OCI-LY7 (cell line): ENCODE measurements at places on chromosomes 11 and 22.
A peak's percentile ranks its signal among the peaks of the same experiment; 100 is the strongest.

GRCh38 chr22:42887523-42888507 is 30.7 kb upstream of the ARFGAP3 start:
- DNase-seq: no peak

GRCh38 chr11:61071208-61071681 is 31.0 kb upstream of the CD5 start:
- peak; percentile 72 for DNase-seq

DNA sequence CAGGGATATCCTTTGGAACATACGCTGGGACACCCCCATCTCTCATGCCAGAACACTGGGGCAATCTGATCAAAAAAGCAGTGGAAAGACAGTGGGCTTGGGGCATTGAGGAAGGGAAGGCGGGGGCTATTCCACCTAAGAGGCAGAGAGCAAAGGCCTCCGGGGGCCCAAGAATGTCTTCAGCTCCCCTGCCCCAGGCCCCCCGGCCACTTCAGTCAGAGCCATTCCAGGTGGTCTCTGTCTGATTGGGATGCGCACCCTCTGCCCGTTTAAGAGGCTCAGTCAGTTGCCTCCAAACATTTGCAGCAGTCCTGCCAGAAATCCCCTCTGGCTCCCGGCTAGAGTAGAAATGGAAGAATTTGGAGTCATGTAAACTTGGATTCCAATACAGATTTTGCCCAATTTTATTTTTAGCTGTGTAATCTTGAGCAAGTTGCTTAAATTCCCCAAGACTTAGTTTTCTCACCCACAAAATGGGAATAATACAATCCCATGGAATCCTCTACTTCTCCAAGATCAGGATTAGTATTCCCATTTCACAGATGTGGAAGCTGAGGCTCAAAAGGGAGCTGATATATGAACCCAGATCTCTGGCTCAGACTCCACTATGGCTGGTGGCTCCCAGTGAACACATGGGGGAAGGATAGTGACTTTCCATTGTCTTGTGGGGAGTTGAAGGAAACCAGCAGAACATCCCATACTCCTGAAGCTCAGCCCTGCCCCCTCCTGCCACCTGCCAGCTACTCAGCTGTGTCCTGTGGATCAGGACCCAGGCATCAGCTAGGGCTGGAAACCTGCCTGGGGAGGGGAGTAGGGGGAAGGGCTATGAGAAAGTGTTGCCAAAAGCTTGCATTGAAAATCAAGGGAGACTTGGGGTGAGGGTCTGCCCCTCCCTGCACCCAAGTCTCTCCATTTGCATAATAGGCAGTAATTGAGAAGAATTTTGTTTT is 6.1 kb upstream of the WNT11 start:
- DNase-seq: no peak

DNA sequence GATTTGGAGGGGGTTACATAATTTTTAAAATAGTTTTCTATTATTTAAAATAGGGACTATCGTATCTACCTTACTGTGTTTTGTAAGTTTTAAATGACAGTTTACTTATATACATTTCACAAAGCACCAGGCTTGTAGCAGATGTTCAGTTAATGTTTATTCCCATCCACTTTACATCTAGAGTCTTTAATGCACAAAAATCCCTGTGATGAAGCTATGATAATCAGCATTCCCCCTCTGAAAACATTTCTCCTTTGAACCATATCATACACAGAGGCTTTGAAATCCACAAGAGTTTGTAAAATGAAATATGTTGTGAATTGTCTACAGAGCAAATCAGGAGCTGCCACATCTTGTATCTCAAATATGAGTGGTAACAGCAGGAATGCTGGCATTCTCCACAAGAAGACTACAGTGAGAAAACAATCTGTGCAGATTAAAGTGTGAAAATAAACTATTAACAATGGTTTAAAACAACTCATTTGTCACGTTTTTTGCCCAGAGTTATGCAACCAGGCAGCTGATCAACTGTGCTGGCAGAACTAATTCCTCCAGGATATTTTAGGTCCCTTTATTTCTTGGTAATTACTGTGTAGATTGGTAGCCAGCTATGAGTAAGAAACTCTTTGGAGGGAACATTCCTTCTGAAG is 699.1 kb upstream of the ARHGAP42 start:
- DNase-seq: no peak

DNA sequence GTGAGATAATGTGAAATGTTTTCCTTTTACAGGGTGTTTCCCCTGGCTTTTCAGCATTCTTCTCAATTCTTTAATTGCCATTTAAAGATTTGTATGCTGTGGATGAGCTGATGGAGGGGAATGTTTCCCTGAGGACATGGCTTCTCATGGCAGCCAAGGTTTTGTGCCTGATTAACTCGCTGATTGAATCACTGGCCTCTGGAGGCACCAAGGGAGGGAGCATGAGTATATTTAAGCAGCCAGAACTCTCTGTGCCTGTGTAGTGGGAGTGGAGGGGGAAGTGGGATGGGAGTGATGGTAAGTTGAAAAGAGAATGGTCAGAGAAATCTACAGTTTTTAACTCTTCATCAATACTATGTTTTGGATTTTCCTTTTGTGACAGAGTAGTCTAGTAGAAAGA is 88.7 kb downstream of the STIM1 start:
- no peak for DNase-seq

DNA sequence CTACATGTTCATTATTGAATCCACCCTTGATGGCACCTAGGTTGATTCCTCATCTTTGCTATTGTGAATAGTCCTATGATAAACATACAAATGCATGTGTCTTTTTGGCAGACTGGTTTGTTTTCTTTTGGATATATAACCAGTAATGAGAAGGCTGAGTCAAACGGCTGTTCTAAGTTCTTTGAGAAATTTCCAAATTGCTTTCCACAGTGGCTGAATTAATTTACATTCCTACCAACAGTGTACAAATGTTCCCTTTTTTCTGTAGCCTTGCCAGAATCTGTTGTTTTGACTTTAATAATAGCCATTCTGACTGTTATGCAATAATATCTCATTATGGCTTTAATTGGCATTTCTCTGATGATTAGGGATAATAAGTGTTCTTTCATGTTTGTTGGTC is 184.9 kb downstream of the CASP12 start:
- no peak for DNase-seq

- no peak for DNase-seq
These were observed 41.4 kb upstream of the CREB3L1 start for GRCh38 chr11:46235777-46236688.

- no peak for DNase-seq
These were observed 4.3 kb downstream of the ARHGEF12 start for GRCh38 chr11:120340529-120340928.

GRCh38 chr11:78078218-78079167 is 1.2 kb downstream of the NDUFC2 start:
- peak; percentile 8 for DNase-seq

GRCh38 chr11:42049650-42050049 is 590.2 kb upstream of the LRRC4C start:
- DNase-seq: no peak

DNA sequence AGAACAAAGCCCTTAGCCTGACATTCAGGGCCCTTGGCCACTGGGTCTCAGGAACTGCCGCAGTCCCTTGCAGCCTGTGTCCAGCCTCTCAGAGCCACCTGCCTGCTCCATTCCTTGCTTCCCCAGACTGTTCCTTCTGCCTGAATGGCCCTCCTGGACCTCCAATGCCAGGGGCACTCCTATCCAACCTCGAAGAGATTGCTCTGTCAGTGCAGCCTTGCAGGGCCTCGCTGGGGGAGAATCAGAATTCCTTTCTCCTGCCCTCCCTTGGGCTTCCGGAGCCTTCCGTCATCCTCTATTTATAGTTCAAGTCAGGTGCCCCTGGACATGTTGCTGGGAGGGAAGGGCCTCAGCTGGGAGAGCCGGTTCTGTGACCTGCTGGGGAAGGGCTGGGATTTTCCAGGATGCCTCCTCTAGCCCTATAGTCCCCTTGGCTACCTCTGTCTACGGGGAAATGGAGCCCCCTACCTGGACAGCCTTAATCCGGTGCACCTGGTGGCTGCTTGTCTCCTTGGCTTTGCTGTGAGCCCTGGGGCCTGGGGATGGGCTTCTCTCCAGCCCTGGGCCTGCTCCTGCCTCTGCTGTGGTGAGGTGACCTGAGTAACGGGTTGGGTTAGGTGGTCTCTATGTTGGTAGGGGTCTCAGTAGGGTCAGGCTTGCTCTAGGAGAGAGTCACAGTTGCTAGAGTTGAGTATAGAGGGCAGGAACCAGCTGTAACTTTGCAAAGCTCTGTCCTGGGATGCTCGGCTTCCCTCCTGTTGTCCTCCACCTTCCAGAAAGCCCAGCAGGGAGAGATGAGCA is 45.9 kb upstream of the SYT7 start:
- no peak for DNase-seq

DNA sequence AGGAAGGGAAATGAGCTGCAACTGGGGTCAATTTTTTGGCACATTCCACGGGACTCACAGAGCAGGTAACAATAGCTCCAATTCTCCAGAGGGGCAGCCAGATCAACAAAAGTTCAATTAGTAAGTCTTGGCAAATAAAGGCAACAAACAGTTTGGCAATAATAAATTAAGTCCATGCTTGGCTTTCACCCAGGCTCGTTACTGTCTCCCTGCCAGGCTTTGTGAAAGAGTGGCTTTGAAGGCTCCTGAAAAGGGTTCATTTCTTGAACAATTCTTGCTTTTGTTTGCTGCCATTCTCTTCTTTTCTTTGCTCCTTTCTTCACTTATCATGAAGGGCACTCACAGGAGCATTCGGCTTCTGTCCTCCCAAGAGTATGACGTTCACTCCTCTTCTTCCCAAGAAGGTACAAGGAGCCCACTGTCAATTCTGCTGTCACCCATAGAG is 123.3 kb downstream of the APIP start:
- no peak for DNase-seq

DNA sequence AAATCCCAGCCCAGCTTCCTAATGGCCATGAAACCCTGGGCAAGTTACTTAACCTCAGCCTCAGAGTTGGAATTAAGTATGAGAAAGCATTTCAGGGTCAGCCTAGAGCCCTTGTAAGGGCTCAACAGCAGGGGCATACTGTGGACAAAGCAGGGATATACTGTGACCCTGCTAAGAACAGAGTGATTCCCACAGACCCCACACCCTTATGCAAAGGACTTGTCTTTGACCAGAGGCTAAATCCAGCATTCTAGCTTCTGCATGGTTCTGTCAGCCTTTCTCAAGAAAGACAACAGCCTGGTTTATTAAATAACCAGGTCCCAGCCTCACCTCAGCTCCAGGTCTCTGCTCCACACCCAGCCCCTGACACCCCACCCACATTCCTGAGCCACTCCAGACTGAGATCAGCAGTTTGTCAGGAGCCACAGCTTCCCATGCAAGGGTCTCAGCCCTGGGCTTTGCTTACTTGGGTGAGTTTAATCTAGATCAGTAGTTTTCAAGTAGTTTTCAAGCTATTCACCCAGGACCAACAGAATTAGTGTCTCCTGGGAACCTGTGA is 69.2 kb downstream of the GALNT18 start:
- no peak for DNase-seq

DNA sequence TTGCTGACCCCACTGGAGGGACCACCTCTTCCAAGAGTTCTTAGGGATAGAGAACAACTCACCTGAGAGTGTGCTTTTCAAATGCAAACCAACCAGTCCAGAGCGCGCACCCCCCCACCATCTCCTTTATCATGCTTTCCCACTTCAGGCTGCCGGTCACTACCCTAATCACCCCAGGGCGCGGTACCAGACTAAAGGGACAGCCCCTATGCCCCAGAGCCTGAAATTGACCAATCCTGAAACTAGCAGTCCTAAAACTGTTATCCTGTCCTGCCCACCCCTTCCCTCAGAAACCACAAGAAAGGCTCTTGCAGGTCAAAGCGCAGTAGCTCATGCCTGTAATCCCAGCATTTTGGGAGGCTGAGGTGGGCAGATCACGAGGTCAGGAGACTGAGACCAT is 37.0 kb downstream of the NEAT1 start:
- DNase-seq: no peak

DNA sequence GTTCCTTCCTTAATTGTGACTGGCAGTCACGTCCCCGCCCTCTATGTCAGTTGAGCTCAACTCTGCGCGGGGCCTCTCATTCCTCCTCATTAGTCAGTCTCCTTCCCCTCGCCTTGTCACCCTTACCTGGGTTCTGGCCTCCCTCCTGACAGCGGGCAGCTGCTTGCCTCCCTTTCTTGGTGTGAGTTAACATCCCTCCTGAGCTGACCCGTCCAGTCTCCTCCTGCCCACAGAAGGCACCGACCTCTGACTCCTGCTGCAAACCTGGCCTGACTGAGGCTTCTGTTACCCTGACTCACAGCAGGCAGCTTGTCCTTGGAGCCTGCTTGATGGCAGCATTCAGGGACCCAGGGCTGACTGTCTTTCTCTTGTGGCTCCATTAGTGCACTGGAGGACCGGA is 45.2 kb downstream of the GRIK4 start:
- no peak for DNase-seq

GRCh38 chr11:88523386-88524071 is 186.0 kb upstream of the CTSC start:
- no peak for DNase-seq

DNA sequence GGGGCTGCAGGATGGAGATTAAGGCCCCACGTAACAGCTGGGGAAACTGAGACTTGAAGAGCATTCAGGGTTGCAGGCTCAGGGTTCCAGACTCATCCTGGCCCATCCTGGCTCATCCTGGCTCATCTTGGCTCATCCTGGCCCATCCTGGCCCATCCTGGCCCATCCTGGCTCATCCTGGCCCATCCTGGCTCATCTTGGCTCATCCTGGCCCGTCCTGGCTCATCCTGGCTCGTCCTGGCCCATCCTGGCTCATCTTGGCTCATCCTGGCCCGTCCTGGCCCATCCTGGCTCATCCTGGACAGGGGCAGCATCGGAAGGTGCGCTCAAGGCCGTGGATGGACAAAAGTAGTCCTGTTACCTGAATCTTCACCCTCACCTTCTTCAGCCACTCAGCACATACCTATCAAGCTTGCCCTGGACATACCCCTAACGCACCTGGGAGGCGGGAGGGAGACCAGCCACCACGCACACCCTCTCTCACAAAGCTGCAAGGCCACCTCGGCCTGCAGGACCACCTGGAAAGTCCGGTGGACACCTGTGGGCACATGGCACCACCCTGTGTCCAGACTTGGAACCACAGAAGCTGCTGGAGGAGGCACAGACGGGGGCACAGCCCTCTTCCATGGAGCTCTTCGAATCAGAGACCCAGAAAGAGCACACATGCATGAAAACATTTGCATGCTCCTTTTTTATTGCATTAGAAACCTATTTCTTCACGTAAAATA is 20.3 kb upstream of the NLRP6 start:
- DNase-seq: peak; percentile 59

GRCh38 chr11:16863389-16863788 is 124.9 kb downstream of the C11orf58 start:
- DNase-seq: no peak

DNA sequence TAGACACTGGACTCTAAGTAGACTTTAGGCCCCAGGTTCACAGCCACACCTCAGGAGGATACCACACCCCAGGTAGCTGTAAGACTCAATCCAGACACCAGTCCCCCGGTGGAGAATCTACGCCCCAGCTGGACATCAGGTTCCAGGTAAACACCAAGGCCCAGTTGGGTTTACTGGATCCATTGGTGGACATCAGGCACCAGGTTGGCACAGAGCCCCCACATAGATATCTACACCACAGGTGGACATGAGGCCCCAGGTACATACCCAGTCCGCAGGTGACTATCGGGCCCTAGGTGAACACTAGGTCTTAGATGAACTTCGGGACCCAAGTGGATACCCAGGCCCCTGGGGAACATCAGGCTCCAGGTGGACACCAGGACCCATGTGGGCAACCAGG is 58.9 kb upstream of the SEPTIN5 start:
- DNase-seq: no peak
